ENCODE measurements at places on chromosomes 1 and 21.

- no peak for DNase-seq
These were observed 12.0 kb upstream of the ALX3 start for GRCh38 chr1:110082477-110082876.

DNA sequence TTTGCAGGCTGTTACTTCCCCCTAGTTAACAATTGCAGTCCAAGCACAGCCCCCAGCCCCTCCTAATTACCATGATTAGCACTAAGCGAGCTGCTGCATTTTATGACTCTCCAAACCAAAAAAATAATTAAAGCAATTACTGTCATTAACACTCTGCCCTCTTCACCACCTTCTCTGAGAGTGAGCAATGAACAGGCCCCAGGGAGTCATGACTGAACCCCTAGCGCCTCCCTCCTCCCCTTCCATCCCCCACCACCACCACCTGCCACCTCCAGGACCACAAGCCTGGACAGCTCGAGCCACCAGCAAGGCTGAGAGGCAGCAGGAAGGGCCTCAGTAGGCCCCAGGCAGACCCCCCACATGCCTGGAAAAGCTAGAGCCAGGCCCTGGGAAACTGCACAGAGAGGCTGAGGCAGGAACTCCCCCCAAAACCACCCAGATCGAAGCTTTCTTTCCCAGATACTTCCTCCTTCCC, 35.5 kb upstream of the ZC3H12A start:
- DNase-seq = no peak

DNA sequence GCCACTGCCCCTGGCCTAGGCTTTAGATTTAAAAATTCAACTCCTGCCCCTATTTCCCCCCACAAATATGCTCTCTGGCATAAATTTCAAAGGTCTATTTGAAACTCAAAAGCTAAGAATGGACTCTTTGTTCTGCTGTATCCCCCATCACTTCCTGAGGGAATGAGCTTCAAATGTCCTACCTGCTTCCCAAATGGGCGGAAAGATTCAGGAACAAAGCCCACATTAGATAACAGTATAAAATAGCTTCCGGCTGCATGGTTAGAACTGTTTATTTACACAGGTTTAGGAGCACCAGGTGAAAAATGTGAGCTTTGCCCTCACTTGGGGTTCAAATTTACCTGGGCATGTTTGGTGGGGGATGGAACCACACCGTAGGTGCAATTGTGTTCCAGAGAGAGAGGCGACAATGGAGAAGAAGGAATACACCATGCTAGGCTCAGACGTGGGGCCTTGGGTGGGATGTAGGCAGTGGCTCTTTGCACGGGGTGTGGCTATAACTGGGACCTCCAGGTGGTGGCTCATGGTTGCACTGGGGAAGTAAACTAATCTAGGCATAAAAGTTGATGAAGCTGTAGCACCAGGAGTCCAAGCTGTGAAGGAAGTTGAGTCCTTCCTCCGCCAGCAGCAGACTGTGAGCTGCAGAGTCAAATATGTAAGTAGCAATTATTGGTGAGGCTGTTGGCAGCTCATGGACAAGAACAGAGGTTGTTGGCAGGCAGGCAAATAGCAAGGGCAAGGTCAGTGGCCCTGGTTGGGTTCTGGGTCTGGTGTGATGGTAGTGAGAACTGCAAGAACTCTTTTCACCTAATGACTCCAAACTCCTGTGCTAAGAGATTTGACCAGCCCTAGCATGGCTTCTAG, 41.5 kb upstream of the SRSF10 start:
- DNase-seq = no peak

- no peak for DNase-seq
These were observed 269.3 kb downstream of the PCP4 start for GRCh38 chr21:40136571-40136970.

- no peak for DNase-seq
These were observed 315.4 kb downstream of the LMO4 start for GRCh38 chr1:87644033-87644578.

DNA sequence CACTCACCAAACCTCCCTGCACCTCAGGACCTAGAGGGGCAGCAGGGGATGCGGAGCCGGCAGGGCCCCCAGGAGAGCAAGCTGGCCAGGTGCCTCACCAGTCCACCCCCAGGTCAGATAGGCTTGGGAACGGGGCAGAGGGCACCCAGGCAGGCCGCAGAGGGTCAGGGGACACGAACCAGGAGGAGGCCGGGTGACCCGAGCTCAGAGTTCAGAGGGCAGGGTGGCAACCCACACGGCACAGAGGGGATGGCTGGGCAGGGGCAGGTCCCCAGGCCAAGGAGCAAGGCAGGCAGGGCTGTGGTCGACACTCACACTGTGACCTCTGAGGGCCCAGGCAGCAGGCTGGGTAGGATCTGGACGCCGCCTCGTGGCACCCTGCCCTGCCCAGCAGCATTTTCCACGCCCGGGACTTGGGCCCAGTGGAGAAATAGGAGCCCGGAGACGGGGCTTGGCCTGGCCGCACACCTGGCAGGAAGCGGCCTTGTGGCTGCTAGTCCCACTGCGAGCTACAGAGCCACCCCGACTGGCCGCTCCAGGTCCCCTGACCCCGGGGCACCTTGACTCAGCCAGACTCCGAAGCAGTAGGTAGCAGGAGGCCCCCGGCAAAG, 5.3 kb downstream of the DVL1 start:
- DNase-seq = no peak

- no peak for DNase-seq
These were observed 8.3 kb upstream of the FASLG start for GRCh38 chr1:172650474-172651193.

- DNase-seq = no peak
These were observed 205.2 kb downstream of the HS2ST1 start for GRCh38 chr1:87119541-87120140.

- DNase-seq = no peak
These were observed 16.1 kb upstream of the SHCBP1L start for GRCh38 chr1:182968836-182969734.

DNA sequence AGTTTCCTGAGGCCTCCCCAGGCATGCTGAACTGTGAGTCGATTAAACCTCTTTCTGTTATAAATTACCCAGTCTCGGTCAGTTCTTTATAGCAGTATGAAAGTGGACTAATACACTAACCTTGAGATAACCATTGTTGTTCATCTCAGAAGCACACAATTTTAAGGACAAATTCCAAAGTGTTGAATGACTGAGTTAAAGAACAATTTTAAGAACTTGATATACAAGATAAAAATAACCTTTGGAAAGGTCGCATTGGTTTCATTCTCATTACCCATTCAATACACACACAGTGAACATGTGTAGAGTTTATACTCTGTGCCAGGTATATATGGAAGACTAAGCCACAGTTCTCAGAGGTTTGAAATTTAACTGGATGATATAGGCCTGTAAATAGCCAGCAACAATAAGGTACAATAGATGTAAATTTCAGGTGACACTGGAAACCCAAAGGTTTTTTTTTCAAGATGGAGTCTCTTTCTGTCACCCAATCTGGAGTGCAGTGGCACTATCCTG, 19.1 kb upstream of the SRSF10 start:
- no peak for DNase-seq

- DNase-seq = no peak
These were observed 64.4 kb downstream of the KCNT2 start for GRCh38 chr1:196543833-196544232.

- DNase-seq = no peak
These were observed 28.1 kb upstream of the GRHL3 start for GRCh38 chr1:24290933-24291487.

- DNase-seq = no peak
These were observed 375.0 kb upstream of the RUNX1 start for GRCh38 chr21:35424122-35424521.

DNA sequence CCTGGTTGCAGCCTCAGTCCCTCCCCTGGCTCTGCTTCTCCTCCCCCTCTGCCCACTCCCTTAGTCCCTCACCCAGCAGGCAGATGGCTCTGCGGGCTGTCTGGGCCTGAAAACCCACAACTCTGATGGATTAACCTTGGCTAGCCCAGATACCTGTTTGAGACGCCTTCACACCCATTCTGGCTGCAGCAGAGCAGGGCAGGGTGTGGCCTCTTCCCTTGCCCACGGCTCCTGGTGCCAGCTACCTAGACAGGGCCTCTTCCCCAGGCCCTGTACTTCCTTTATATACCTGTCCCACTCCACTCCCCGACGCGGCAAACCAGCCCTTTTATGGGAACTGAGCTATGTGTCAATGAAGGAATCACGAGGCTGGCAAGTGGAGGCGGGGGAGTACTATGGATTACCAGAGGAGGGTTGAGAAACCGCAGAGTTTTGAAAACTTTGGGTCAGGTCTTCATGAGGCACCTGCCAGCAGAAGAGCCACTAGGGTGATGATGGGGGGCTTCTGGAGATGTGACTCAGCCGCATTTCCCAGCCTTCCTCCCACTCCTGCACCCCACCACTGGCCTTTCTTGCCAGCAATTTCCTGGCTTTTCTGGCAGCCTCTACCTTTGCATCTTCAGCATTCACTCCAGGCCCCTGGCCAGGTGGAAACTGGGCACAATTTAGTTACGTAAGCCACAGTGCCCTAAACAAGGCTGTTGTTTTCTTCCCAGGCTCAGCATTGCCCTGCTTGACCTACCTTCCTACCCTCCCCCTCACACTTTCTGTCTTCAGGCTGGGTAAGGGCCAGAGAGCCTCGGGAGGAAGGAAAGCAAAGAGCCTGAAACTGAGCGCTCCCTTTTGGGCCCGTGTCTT, at the start of gene CHI3L1:
CHI3L1 (minus strand) TSS at position 259 of the 858 bp plus-strand sequence; CDS start at position 178, 81 bp downstream.
- no peak for DNase-seq

Data from hematopoietic multipotent progenitor cell treated with erythropoietin and hydrocortisone succinate and interleukin-3 and kit ligand, for 4 days (in vitro differentiated cells).